Ureter (tissue), 1 donor: ENCODE measurements at places on chromosomes 2 and 18. TPM values are rescaled to one million over a fixed set of nuclear protein-coding genes. Genes with fewer than 3 reads are reported as not detected.

- DNase-seq, result no peak
Observed at GRCh38 chr2:166491461-166491860, 2.6 kb downstream of the SCN7A start.

GRCh38 chr2:120552800-120553481, 182.7 kb upstream of the GLI2 start:
- peak; percentile 88 for DNase-seq

GRCh38 chr2:34123996-34124785, 525.1 kb upstream of the FAM98A start:
- no peak for DNase-seq

Gene KCNS3
- total RNA-seq, result 20.3 TPM

DNA sequence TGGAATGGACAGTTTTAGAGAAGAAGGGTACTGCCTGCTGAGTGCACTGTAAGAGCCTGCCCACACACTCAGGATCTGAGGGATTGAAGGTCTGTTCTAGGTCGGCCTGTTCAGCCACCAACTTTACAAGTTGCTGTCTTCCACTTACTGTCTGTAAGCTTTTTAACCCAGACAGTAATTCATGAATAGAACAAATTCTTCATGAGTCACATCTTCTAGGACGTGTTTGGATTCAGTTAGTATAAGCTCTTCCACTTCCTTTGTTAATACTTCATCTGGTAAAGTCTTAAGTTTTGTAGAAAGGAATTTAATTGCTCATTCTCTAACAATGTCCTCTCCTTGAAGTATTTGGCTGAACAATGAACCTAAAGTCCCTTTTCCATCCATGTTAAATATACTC, 74.6 kb downstream of the PDE11A start:
- no peak for DNase-seq

- peak; percentile 93 for DNase-seq
Observed at GRCh38 chr2:226791487-226792081, 8.0 kb downstream of the IRS1 start.
